Activated CD8-positive, alpha-beta memory T cell treated with anti-CD3 and anti-CD28 coated beads for 1 hour (primary cell): ENCODE measurements at places on chromosomes 2 and 18.

DNA sequence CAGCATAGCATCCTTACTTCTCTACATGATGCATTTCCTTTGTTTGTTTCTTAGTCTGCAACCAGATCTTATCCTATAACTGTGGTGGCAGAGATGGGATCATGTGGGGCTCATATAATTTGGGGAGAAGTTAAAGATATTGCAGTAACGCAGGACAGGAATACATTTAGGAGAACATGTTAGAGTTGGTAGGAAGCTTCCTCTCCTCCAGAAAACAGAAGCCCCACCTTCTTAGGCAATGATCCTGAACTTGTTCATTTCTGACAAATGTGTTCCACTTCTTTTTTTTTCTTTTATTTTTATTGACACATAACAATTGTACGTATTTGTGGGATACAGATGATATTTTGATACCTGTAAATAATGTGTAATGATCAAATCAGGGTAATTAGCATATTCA, 99.9 kb downstream of the VSNL1 start:
- no peak for DNase-seq

DNA sequence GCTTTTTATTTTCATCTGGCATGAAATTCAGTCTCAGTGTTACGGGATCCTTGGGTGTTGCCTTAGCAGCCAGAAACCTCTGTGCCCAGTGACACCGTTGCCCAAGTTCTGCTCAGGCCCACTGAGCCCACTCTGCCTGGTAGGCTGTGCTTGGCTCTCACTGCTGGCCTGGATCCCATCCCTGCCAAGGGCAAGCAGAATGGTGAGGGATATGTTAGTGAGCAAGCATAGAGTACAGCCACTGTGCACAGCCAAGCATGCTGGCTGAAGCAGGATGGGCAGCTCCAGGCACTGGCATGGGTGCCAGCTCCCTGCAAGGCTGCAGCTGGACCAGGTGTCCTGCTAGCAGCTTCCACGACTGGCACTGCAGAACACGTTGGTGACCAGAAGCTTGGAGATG, 194.7 kb upstream of the TFPI start:
- no peak for DNase-seq

DNA sequence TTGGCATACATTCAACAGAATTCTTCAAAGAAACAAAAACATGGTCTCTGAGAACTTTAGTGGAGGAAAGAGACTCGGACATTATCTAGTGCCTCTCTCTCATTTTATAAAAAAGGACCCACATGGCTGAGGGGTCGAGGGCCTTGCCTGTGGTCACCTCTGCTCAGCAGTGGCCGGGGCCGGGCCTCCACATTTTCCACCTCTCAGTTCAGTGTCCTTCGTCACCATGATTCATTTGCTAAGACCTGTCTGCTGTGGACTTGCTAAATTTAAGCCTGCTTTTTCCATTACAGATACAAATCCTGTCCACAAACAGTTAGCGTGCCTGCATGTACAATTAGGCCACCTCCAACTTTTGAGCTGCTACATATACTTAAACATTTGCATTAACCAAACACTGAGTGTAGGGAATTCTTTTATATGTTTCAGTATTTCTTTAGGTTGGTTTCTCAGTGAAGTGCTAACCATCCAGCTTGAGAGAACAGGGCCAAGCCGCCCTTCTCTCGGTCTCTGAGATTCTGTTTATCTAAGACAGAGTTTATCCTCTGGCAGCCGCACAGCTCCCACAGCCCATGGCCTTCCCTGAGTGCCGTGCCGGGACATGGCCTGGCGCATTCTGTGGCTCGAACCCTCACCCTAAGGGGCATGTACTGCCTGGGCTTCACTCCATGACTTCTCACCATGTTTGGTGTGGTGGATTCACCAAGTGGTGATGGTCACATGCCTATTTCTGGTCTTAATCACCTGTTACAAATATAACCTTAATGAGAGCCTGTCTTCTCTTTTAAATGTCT, 46.2 kb downstream of the COA5 start:
- DNase-seq: no peak

DNA sequence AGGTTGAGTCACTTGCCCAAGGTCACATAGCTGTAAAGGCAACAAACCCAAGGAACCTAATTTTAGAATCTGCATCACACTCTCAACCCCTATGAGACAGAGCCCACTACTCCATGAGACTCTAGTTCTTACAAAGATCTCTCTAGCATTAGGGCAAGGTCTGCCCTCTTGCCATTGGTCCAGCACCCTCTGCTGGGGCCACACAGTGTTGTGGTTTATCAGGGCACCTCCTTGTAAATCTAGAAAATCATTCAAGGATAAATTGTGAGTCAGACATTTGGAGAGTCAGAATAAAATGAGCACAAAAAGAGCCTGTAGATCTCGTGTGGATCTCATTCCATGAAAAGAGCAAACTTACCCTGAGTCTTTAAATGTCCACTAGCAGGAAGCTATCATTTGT, 91.2 kb downstream of the SLC8A1 start:
- DNase-seq: no peak

DNA sequence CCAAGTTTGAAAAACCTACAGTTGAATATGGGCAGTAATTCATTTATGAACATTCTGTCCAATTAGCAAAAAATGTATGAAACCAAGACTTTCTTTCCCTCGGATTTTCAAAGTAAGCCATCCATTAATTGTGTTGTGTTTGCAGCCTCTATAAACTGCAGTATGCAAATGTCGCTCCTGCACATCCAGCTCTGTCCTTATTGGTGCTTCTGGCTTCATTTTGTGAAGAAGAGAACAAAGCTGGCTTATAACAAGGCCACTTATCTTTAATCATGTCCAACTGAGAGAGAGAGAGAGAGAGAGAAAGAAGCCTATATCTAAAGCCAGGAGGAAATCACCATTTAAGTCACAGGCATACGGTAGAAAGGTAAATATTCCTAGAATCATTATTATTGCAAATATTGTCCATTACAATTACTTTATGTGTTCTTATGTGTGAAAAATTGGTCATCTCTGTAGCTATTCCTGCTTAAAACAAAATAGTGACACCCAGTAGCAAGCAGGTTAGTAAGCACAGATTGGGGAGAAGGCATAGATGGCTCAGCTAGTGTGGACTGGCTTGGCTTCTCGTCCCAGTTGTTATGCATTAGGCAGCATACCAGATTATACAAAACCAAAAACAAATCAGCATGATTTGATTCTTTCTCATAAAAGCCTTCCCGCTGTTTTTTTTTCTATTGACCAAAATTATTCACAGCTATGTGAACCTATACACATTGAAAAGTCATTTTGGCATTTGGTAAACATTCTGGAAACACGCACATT, 726.4 kb upstream of the SOX11 start:
- no peak for DNase-seq

- DNase-seq: no peak
Observed at GRCh38 chr2:231765496-231765929, 15.6 kb downstream of the PDE6D start.

GRCh38 chr2:98778741-98779483, 48.0 kb upstream of the MGAT4A start:
- no peak for DNase-seq
